ENCODE measurements at places on chromosomes 2 and 18. TPM values are rescaled to one million over a fixed set of nuclear protein-coding genes. Genes with fewer than 3 reads are reported as not detected.

ATP8B1 gene
- 20.4 TPM for total RNA-seq

LIMS3 gene
- 7.0 TPM for total RNA-seq

CFC1 gene
- not detected for total RNA-seq

LAMA3 gene
- 11.9 TPM for total RNA-seq

TUBA4B gene
- not detected for total RNA-seq

TSGA10 gene
- total RNA-seq: 1.1 TPM

IWS1 gene
- total RNA-seq: 32.6 TPM

RGPD4 gene
- total RNA-seq: not detected

CROCC2 gene
- not detected for total RNA-seq

FARP2 gene
- total RNA-seq: 30.1 TPM

RGPD3 gene
- total RNA-seq: 0.46 TPM

DSG4 gene
- total RNA-seq: not detected

SH3RF3 gene
- 6.3 TPM for total RNA-seq

GPAT2 gene
- 8.2 TPM for total RNA-seq

PMS1 gene
- 12.3 TPM for total RNA-seq

PRSS56 gene
- not detected for total RNA-seq

ZNF521 gene
- 20.6 TPM for total RNA-seq

ATG16L1 gene
- total RNA-seq: 24.7 TPM

TCF7L1 gene
- 11.6 TPM for total RNA-seq

HOXD4 gene
- 2.8 TPM for total RNA-seq

GRCh38 chr2:190698895-190699294, 50.0 kb downstream of the NAB1 start:
- no peak for DNase-seq

- no peak for DNase-seq
These were observed 11.9 kb downstream of the TWIST2 start for GRCh38 chr2:238859636-238860347.

- no peak for DNase-seq
These were observed 40.0 kb upstream of the GLS start for GRCh38 chr2:190840569-190841172.

- no peak for DNase-seq
These were observed 25.6 kb downstream of the FAP start for GRCh38 chr2:162217598-162217997.

DNA sequence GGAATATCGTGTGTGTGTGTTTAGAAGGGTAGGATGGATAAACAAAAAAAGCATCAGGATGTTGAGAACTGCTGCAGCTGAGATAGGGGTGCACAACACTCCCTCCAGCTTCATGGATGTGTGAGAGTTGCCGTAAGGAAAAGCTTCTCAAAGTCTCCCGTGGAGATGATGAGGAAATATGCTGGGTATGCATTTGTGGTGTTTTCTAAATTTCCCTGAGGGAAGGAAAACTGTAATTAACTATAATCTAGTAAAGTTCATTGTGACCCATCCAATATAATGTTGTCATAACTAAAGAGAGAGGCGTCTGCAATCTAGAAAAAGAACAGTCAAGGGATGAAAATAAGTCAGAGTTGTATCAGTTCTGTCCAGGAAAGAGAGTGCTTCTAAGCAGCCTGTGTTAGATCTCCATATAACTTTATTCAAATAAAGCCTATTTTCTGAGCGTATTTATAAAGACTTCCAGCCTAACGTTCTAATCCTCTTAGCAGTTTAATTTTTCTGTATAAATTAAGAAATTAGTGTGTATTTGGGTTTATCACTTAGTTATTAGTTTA, 7.3 kb upstream of the LMAN2L start:
- no peak for DNase-seq

DNA sequence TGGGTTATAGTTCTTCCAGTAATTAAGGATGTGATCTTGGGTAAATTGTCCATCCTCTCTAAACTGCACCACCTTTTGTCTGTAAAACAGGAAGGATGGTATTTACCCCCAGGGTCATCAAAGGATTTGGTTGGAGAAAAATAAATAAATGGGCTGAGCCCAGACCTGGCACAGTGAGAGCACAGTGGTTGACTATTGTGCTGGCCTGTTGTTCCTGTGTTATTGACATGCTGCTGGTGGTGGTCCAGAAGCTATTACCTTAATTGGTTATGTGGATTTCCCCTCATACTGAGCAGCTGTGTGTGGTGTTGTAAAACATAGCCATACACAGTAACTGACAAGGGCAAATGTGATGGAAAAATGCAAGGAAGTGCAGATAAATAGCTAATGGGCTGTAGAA, 746 bp upstream of the IL37 start:
- DNase-seq: no peak

DNA sequence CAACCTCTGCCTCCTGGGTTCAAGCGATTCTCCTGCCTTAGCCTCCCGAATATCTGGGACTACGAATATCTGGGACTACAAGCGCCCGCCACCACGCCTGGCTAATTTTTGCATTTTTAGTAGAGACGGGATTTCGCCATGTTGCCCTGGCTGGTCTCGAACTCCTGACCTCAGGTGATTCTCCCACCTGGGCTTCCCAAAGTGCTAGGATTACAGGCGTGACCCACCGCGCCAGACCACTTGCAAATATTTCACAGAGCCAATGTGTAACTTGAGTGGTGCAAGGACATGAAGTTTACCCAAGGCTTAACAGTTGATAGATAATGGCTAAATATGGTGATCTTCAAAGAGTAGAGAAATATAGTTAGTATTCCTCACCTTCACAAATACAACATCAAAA, 14.1 kb upstream of the MTIF2 start:
- DNase-seq: no peak

DNA sequence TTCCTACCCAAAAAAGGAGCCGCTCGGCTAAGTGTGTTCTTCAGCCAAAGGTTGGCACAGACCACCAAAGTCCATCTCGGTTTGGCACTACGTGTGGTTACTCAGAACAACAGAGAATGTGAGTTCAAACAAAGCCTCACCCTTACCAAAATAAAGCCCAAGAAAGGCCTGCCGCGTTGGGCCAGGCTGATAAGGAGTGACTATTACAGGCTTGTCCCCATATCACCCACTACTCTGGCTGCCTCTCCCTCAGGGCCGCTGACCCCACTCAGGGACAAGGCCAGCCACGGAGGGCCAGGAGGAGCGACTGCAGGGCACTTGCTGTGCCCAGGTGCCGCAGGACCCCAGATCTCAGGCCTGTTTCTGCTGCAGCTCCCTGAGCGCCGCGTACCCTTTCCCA, 13.8 kb downstream of the HS1BP3 start:
- DNase-seq: no peak

DNA sequence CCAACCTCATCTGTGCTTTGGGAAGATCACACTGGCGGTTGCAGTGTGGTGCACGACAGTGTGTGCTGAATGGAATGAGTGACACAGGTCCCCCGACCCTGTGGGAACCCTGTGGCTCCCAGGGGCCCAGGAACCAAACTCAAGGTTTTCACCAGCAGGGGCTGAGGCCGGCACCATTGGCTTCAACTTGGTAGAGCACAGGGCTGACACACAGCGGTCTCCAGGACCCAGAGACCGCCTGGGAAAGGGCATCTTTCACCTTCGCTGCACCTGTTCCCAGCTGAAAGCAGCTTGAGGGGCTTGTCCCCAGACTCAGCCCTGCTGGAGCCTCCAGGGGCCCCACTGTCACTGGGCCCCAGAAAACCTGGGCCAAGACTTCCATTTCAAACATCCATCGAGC, 59.0 kb upstream of the ODC1 start:
- no peak for DNase-seq

- no peak for DNase-seq
These were observed 108.8 kb downstream of the STPG4 start for GRCh38 chr2:47046271-47046670.

DNA sequence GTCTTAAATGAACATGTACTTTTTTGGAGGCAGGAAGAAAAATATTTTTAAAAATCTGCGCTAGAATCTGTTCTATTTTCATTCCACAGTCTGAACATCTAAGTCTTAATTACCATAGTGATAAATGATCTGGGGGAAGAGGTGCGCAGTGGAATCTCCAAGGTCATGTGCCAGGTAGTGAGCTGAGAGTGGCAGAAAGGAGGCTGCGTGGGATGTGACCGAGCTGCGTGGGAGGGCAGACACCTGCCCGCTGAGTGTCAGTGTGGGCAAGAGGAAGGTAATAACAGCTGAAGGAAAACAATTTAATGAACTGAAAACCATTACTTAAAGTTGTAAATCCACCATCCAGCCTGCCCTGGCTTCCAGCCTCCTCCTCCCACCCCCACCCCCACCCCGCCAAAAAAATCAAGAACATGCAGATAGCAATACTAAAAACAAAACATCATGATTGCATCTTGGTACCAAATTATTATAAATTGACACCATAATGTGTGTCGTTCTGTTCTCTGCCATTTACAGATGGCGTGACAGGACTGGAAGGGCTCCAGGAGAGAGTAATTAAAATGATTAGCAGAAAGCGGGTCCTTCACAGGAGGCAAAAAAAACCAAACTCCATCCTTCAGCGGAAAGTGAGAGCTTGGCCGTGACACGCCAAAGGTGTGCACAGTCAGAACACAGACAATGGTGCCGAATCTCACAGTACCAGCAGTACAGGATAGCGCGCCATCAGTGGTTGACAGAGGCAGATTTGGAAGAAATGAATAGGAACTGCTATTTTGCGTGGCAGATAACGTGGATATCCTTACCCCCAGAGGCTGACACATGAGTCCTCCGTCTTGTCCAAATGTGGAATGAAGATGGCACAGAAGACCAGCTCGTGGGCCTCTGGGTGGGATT, 11.4 kb upstream of the DTNB start:
- DNase-seq: peak; percentile 26

GRCh38 chr2:121805766-121806143, 50.3 kb downstream of the TSN start:
- DNase-seq: no peak

DNA sequence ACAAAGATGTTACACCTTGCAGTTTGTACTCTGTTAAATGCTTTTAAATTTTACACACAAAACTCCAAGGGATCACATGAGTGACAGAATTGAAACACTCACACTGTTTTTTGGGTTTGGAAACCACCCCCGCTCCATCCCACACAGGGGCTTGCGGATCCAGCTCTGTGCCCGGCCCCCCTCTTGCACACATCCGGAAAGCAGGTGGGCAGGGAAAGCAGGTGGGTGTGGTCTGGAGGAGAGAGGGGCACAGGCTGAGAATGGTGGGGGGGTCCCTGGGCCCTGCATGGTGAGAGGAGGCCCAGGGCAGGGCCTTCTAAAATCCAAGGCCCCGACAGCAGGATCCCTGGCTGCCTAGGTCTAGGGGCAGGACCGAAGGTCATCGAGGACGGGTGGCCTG, 88.5 kb upstream of the HPCAL1 start:
- DNase-seq: no peak

GRCh38 chr2:229083606-229084340, 187.3 kb downstream of the PID1 start:
- no peak for DNase-seq

GRCh38 chr2:45889053-45889452, 237.6 kb downstream of the PRKCE start:
- no peak for DNase-seq

GRCh38 chr18:12154361-12154760, 60.7 kb downstream of the ANKRD62 start:
- no peak for DNase-seq

DNA sequence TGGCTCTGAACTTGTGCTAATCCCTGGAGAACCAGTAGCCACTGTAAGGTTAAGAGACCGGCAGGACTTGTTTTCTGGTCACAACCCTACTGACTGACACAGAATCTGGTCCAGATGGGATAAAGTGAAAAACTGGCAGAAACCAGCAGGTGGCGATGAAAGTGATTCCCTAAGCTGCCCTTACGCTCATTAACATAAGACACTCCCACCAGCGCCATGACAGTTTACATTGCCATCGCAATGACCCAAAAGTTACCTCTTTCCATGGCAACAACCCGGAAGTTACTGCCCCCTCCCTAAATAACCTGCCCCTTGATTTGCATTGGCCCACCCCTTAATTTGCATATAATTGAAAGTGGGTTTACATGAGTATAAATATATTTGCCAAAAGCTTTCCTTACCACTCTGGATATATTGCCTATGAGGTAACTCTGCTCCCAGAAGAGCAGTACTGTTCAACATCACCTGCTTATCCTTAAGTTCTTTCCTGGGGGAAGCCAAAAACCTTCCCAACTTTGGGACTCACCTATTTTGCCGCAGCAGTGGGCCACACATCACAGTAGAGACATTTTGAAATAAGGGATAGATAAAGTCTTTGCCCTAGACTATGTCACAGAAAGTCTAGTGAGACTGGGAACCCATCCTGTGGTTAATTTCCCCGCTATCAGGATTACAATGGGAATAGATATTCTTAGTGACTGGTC, 35.8 kb upstream of the AFF3 start:
- DNase-seq: peak; percentile 77

DNA sequence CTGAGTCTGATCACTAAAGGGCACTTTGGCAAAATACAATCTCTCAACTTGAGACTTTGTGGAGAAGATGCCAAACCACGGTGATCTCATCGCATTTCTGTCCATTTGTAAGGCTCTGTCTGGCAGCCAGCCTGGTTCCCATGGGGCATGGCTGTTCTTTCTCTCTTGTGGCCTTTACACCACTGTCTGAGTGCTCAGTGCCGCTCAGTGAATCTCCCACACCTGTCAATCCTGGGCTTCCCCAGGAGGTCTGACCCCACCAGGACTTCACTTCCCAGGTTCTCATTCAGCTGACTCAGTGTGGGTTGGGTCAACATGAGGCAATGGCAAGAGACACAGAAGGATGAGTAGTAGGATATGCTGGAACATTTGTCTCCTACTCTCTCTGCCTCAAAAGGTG, 96.8 kb upstream of the TRIB2 start:
- no peak for DNase-seq

DNA sequence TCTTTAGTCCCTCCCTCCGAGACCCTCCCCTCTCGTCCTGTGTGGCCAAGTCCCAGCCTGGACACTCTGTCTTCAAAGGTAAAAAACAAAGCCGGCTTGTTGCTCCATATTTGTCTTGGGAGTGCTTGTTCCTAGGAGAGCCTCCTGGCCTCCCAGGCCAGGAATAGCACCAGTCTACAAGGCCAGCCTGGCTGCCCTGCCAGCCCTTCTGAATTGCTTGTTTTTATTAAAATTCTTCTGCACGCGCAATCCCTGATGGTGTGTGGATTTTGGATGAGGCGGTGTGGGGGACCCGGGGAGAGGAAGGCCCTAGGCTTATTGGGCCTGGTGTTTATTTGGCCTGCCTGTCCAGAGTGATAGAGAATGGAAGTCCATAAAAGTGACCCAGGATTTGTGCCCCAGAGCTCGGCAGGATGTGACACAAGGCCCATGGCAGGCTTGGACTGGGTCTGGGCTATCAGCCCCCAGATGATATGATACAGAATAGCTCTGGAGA, 297.3 kb downstream of the CYP26B1 start:
- no peak for DNase-seq

- DNase-seq: no peak
These were observed 155.0 kb upstream of the SLC8A1 start for GRCh38 chr2:40606862-40607261.

DNA sequence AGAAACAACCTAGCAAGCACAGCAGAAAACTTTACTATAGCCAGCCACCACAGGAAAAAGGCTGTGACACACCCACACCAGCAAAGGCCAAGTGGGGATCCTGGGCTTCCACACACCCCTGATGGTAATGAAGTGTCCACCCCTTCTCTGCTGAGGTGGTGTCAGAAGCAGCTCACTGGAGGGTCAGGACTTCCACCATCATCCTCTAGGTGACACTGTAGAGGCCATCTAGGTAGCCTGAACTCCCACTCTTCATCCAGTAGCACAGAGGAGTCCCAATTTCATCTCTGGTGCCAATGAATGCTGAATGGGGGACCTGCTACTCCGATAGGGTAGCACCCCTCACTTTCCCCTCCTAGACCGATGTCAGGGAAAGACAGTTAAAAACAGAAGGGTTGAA, 1544.4 kb downstream of the LRP1B start:
- DNase-seq: no peak

GRCh38 chr2:113157897-113158753, 15.6 kb upstream of the PSD4 start:
- no peak for DNase-seq

Measured in esophagus muscularis mucosa (tissue), 4 donors.